ENCODE measurements at places on chromosomes 11 and 22. TPM values are rescaled to one million over a fixed set of nuclear protein-coding genes. Genes with fewer than 3 reads are reported as not detected.

GRCh38 chr11:90747057-90747456 lies 524.2 kb upstream of the CHORDC1 start:
- no peak for DNase-seq

GRCh38 chr22:39090426-39091064 lies 6.5 kb upstream of the APOBEC3H start:
- no peak for DNase-seq

The CRYBB2 gene
- total RNA-seq: not detected

- no peak for DNase-seq
Observed at GRCh38 chr22:47053013-47053725, 290.7 kb downstream of the TBC1D22A start.

The B4GAT1 gene
- total RNA-seq: 52.9 TPM

GRCh38 chr22:44357296-44357965 lies 44.7 kb upstream of the SHISAL1 start:
- DNase-seq: peak; percentile 2

The HBG1 gene
- total RNA-seq: not detected

DNA sequence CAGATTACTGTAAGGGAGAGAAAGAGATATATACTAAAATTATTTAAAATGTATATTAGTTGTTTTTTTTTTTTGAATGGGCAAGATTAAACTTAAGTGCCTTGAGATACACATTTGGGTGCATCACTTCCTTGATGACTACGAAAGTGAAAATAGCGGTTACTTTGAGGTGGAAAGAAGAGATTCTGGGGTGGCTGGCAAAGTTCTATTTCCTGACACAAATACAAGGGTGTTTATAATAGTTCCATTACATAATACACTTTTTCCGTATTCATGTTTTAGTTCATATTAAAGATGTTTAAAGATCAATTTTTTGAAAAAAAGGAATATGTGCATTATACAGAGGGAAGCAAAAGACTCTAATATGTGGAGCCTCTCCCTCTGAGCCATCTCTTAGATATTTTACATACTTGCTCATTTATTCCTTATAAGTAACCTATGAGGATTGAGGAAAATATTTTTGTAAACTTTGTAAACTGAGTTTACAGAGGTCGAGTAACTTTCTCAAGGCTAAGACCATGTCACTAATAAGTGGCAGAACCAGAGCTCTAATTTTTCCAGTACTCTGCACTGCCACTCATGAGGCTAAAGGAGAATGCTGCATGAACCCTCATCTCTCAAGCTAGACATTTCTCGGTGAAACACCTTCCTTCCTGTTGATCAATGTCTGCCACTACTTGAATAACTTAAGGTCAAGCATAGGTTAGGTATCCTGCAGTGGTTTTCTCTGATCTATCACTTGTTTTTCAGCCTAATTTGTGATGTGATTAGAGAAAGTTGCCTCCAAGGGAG lies 58.6 kb downstream of the DDIAS start:
- DNase-seq: no peak

- DNase-seq: no peak
Observed at GRCh38 chr11:26037716-26038115, 294.2 kb upstream of the ANO3 start.

DNA sequence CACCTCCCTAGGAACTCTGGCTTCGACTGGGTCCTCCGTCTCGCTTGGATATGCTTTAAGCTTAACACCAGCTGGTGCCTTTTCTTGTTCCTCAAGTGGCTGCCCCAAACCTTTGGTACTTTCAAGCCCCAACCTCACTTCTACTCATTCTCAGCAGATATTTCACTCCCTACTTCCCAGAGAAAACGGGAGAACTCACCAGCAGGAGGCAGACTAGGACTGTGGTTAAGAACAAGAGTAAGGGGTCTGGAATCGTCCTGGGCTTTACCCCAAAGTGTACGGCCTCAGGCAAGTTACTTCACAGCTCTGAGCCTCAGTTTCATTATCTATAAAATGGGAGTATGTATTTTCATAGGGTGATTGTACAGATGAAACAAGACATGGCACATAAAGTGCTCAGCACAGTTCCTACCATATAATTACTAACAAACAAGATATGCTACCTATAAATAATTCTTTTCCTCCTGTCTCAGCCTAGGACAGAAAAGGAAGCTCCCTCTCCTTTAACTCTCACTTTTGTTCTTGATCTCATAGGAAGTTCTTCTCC lies 37.8 kb downstream of the PAMR1 start:
- no peak for DNase-seq

The NPTXR gene
- total RNA-seq: 23.3 TPM

Measured in left ventricle myocardium inferior (tissue), 1 donor.